CD4-positive, alpha-beta T cell treated with Interleukin-6 for 4 hours (primary cell): ENCODE measurements at places on chromosomes 12 and 14.

GRCh38 chr14:101097109-101097793 lies 193.7 kb upstream of the RTL1 start:
- no peak for DNase-seq

- DNase-seq, result peak; percentile 26
Measured at GRCh38 chr14:34461334-34462131, 507 bp downstream of the SPTSSA start.

DNA sequence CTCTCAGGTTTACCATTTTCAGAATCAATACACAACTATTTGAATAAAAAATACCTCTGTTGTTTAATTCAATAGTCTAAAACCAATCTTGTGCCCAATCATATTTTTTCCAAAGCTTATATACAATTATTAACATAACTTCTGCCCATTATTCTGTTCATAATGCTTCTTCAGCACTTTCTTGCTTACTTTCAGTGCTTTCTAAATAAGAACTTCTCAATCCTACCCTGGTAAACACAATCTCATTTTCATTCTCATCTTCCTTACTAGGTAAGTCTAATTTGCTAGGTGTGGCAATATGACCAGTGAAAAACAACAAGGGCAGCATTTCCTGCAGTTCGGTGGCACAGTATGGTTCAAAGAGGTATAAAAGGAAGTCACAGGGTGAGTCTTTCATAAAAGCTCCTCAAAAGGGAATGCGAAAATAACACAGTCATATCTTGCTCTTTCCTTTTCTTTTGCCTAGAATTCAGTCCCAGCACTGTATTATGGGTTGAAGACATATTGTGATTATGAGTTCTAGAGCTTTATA lies 103.5 kb downstream of the FOXG1 start:
- DNase-seq, result no peak

- no peak for DNase-seq
Measured at GRCh38 chr14:23793532-23793931, 157.4 kb downstream of the DHRS2 start.

DNA sequence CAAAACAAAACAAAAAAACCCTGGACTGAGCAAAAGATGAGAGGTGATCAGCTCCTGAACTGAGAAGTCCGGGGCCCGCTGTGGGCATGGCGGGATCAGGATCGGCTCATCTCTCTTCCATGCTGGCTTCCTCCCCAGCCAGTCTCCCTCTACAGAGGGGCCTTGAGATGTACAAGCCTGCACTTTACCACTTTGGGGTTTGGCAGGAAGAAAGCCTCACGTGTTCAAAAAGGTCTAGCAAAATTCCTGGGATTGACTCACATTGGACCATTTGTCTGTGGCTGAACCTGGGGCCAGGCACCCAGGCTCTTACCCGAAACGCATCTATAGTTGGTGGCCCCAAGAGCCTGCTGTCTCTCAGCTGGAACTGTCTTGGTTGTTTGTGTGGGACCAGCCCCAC lies 89.0 kb downstream of the SLC24A4 start:
- no peak for DNase-seq

DNA sequence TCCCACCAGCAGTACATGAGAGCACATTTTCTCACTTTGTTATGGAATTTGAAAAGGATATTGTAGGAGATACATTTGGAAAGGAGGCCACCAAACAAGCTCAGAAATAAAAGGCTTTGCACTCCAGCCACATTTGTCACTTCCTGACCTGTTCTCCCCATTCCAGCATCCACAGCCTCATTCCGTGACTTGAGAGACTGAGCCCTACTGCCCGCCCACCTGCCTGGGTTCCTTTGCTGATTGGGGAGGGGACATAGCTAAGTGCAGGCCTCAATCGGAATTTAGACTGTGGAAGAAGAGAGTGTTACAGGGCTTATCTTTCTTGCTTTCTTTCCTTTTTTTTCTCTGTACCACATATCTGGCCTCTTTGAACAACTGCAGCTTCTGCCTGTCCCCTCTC lies 735.4 kb upstream of the TMEM132C start:
- DNase-seq, result no peak

GRCh38 chr12:99066726-99067125 lies 421.6 kb downstream of the APAF1 start:
- no peak for DNase-seq

DNA sequence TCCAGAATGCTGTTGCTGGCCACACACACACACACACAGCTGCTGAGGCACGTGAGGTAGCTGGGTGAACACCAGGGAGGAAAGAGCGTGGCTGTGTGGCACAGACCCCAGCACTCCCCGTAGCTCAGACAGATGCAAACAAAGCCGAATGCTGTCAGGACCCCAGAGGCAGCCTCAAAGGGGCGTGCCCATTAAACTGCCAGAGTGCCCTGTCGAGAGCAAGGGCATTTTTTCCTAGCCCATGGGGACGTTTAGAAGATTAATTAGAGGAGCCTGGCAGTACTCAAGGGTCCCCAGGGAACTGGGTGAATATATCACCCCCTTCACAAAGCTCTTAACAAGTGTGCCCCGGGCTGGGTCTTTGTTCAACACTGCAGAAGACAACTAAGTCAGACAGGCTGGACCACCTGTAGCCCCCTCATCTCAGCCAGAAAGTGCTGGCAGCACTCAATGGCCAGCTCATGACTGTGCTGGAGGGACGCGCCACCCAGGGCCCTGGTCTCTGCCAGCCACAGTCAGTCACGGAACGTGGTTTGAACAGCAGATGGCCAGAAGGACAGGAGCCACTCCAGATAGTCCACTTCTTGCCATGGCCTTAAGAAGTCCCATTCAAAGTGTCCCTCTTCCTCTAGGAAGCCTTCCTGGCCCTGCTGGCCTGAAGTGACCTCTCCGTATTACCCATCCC lies 37.5 kb downstream of the TTC7B start:
- DNase-seq, result no peak

GRCh38 chr14:37045340-37046061 lies 126.9 kb downstream of the SLC25A21 start:
- no peak for DNase-seq

- no peak for DNase-seq
Measured at GRCh38 chr12:30908722-30909348, 17.7 kb upstream of the TSPAN11 start.

DNA sequence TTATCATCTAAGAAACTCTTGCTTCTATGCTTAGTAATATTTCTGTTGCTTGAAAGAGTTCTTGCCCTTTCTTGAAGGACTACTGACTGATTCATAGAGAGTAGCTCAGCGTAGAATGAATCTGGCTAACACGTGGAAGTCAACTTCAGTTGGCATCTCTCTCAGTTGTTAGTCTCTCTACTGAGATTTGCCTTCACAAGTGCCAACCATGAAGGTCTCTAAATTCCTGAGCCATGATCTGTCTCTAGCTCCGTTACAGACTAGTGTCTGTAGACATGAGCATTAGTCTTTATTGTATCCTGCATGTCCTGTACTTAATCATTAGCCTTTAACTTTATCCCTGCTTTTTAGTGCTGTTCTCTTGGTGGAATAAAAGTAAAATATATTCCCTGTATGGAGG lies 19.1 kb upstream of the ALX1 start:
- no peak for DNase-seq

DNA sequence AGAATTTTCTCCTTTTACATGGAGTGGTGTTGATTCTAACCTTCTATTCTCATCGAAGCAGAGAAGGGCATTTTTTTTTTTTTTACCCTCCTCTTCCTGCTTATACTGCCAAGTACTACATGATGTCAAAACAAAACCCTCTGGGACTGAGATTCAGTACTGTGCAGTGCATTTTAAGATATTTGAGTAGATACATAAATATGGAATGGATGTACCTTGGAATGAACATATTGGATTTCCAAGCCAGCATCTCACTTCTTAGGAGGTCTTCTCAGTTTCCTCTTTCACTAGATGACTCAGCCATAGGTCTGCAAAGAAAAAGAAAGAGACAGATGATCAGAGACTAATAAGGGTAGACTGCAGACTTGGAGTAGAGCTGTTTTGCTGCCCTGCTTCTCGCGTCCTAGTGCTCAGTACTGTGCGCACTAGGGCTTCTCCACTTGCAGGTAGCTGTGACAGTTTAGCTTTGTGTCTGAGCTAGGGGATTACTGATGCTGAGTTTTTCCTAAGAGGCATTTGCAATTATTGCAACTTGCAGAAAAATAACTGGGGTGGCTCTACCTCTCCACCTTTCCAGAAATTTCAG lies 20.4 kb downstream of the TPH2 start:
- no peak for DNase-seq

- no peak for DNase-seq
Measured at GRCh38 chr12:2294651-2295475, 242.1 kb downstream of the CACNA1C start.

DNA sequence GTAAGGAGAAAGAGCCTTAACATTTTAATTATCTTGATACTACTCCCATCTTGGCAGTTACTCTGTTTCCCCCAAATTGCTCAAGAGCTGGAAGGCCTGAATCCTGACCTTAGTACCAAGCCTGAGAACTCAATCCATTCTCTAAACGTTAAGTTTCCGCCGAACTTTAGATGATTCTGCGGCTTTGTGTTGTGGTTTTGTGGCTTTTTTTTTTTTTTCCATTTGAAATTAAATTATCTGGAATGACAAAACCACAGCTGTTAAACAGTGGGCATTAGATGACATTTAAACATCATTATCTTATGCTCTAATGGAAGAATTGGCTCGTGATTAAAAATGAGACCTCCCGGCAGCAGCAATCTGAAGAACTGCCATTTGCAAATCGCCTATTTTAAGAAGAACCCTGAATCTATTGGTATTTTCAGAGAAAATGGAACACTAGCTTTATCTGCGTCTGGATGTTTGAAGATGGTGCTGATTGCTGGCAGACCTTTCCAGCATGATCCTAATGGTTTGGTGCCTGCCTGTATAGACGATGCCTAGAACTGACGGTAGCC lies 38.4 kb downstream of the TMEM132C start:
- no peak for DNase-seq

- no peak for DNase-seq
Measured at GRCh38 chr12:122875590-122876220, 20.2 kb downstream of the VPS37B start.

DNA sequence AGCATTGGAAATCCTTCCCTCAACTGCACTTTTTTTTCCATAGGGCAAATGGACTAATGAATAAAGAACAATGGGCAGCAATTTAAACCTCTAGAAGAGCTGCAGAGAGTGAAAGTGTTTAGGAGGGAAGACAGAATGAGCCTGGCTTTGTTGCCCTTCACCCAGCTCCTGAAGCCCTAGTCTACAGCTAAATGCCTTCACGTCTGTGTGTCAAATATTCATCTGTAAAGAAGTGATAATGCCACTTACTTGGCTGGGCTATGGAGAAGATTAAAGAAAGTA lies 45.6 kb downstream of the FLRT2 start:
- DNase-seq, result no peak

DNA sequence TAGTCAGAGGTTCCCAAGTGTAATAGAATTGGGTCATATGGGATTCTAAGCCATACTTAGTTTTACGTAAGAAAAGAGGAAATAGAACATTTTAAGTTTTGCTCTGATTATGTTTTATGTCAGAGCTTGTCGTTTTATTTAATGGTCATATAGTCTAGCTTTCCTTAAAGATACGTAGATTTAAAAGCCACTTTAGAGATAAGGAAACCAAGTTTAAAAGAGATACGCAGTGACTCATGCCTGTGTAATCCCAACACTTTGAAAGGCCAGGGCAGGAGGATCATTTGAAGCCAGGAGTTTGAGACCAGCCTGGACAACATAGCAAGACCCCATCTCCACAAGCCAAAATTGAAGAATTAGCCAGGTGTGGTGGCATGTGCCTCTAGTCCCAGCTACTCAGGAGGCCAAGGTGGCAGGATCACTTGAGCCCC lies 19.5 kb downstream of the MAPK1IP1L start:
- no peak for DNase-seq
